ENCODE measurements at places on chromosomes 11 and 22.
A peak's percentile ranks its signal among the peaks of the same experiment; 100 is the strongest.

DNA sequence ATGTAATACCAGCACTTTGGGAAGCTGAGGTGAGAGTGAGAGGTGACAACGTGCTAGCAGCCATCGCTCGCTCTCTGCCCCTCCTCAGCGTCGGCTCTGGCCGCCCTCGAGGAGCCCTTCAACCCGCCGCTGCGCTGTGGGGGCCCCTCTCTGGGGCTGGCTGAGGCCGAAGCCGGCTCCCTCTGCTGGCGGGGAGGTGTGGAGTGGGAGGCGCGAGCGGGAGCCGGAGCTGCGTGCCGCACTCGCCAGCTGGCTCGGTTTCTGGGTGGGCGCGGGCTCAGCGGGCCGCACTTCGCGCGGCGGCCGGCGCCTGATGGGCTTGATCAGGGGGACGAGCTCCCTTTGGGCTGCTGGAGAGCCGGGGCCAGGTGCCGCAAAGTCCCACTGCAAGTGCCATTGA is 98.9 kb upstream of the UBASH3B start:
- DNase-seq, result no peak

- DNase-seq, result peak; percentile 39
These were observed 72.6 kb upstream of the TCF20 start for GRCh38 chr22:42343121-42343454.

DNA sequence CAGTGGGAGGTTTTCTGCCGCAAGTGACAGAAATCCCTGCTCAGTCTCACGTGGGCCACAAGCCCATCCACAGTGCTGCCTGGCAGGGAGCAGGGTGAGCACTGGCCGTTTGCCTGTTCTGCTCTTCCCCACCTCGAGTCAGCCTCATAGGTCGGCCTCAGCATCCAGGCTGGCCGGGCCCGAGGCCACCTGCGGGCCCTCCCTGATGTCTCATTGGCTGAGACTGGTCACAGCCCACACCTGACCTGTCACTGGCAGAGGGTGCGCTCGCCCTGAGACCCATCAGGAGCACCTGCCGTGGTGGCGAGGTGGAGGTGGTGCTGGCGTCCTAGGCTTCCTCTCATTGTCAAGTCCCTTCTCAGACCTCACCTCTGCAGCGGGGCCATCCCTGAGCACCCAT is 72.1 kb downstream of the ELFN2 start:
- DNase-seq, result no peak

- peak; percentile 21 for DNase-seq
These were observed 47.9 kb downstream of the ZNF280B start for GRCh38 chr22:22460635-22461034.

DNA sequence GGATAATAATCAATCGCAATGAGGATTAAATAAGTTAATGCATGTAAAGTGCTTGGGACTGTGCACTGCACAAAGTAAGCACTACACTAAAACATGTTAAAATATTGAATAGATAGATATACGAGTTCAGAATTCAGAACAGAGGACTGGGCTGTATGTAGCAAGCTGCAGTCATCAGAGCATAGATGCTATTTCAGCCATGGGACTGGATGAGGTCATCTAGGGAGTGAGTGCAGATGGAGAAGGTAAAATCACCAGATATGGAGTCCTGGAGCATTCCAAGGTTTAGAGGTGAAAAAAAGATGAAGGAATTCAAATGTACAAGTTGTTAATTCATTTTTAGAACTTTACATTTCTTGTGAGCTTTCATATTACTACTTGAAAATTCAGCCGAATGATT is 347.5 kb upstream of the DDI1 start:
- no peak for DNase-seq

DNA sequence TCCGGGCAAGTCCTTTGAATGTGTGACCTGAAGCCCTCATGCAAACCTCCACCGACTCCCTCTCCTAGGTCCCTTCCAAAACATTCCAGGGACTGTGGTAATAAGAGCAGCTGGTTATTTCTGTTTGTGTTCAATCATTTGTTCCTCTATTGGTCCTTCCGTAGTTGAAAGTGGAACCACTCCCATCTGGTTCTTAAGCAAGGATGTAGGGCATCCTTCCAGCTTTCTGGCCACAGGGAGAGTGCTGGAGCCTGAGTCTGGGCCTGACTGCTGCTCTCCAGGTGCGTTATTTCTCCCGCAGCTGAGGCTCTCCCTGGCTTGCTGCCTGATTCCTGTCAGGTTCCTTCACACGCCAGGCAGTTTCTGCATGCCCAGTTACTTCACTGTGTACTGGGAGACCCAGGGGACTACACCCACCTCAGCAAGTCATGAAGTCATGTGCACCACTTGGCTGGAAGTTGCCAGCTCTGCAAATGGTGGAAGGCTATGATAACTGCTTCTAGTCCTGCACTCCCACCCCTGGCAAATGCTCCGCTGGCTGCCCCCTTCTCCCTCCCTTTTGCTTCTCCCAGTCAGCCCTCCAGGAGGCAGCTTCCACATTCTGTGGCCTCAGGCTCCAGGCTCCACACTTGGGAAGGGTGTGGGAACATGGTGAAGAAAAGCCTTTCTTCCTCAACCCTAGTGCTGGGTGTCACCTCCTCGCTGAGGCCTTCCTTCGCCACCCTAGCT is 4.0 kb upstream of the ALX4 start:
- no peak for DNase-seq

GRCh38 chr11:94604482-94604881 is 37.3 kb downstream of the PIWIL4 start:
- no peak for DNase-seq

GRCh38 chr11:57473285-57473841 is 13.0 kb downstream of the RTN4RL2 start:
- DNase-seq, result no peak

DNA sequence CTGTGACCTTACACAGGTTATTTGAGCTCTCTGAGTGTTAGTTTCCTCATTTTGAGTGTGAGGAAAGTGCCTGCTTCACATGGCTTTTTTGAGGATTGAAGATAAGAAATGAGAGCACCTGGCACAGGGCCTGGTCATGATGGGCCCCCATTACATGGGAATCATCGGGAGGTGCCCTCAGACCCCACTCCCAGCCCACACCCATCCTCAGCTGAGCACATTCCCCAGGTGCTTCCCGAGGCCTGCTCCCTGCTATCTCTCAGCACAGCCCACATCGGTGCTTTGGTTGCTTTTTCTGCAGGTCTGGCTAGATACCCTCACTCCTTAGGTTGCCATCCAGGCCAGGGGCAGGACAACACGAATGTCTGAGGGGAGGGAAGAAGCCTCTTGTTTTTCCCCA is 16.6 kb downstream of the DGAT2 start:
- DNase-seq, result no peak

GRCh38 chr11:95241681-95242081 is 10.7 kb upstream of the SESN3 start:
- DNase-seq, result no peak

GRCh38 chr11:47714554-47715081 is 551 bp downstream of the AGBL2 start:
- DNase-seq, result no peak

- no peak for DNase-seq
These were observed 419.4 kb downstream of the MN1 start for GRCh38 chr22:27381960-27382742.

- no peak for DNase-seq
These were observed 220.1 kb downstream of the BLID start for GRCh38 chr11:121895919-121896318.

DNA sequence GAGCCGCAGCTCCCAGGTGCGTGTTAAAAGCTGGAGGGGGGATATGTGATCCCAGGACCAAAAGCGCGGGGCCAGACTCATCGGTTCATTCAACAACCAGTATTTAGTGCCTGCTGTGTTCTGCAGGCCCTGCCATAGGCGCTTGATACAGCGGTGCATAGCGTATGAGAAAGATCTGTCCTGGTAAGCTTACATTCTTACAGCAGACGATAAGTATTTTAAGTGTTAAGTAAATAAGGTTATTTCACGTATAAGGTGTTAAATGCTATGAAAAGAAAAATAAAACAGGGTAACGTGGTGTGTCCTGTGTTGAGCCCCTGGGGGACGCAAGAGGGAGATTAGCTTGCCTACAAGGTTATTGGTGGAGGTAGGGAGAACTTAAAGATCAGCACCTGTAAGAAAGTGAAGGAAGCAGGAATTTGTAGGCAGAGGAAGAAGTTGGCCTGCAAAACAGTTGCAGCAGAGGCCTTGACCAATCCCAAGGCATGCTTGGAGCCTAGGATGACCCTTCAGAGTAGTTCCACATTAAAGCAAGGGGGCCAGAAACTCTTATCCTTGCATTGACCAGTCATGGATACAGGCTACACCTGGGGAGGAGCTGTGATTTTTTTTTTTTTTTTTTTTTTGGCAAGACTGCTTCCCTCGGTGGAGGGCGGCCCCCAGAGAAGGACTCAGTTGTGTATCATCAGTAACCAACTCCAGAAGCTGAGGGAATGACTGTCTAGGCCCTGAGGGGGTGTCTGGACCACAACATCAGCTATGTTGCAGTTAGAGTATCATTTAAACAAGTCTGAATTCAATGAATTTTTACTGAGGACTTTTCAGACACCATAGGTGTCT is 487 bp upstream of the LIPT2 start:
- no peak for DNase-seq

DNA sequence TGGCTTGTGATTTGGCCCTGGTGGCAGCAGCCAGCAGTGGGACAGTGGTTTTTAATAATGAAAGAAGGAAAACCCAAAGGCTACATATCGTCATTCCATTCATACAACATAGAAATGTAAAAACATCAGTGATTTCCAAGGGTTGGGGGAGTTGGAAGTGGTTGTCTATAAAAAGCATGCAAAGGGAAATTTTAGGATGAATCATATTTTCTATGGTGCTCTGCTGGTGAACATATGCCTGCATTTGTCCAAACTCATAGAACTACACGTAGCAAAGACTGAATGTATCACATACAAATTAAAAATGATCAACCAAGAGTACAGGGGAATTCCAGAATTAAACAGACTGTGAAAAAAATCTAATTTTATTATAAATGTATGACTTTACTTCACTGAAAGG is 11.1 kb downstream of the OR5B3 start:
- no peak for DNase-seq

GRCh38 chr11:115201111-115201792 is 303.0 kb downstream of the CADM1 start:
- no peak for DNase-seq

- DNase-seq, result no peak
These were observed 67.8 kb upstream of the ADORA2A start for GRCh38 chr22:24359452-24360120.

DNA sequence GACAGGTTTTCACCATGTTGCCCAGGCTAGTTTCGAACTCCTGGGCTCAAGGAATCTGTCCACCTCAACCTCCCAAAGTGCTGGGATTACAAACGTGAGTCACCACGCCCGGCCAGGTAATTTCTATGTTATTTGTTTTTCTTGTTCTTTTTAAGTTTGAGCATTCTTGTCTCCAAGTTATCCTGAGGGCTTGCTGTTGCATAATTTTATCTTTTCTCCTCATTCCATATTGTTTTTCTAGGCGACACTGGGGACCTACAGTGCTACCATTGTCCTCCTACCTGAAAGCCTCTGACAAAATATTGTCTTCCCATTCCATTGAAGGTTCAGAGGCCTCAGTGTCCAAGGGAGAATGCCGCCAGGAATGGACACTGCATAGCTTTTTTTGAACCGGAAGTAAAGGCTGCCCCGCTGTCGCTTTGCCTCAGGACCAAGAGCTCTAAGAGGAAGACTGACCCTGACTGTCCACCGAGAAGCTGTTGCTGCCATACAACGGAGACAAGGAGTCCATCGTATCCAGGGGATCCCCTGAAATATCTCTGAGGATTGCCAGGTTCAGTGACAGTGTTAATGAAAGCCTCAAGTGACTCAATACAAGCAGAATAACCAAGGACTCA is 9.7 kb downstream of the AP5B1 start:
- DNase-seq, result no peak

- no peak for DNase-seq
These were observed 4.6 kb upstream of the KCNJ5 start for GRCh38 chr11:128886406-128887124.

GRCh38 chr11:77407613-77408012 is 66.3 kb downstream of the PAK1 start:
- DNase-seq, result no peak

DNA sequence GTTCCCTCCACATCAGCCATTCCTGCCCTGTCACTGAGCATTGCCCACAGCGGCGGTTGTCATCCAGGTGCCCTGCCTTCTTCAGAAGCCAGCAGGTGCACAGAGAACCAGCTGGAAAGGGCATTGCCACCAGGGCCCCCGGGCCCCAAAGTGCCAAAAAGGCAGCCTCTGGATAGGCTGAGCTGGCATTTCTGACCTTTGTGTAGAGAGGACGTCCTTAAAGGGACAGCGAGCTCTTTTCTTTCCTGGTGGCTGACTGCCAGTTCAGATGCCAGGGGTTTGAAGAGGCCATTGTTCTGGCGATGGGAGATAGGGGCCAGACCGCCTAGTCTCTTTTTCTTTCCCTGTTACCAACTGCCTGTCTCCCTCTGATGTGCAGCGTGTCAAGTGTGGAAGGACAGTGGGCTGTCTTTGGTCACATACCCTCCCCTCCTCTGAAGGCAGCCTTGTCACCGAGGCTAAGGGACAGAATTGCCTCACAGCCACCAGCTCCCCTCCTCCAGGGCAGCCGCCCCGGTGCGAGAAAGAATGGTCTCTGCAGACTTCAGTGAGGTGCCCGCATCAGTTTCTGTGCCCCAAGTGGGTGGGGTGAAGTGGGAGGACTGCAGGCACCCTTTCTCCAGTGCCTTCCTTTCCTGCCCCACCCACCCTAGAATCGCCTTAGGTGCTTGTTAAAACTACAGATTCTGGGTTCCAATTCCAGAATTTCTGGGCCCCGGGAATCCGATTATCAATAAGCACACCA is 109.6 kb downstream of the SCN3B start:
- DNase-seq, result no peak

GRCh38 chr11:61957021-61957770 is 7.0 kb downstream of the BEST1 start:
- no peak for DNase-seq

DNA sequence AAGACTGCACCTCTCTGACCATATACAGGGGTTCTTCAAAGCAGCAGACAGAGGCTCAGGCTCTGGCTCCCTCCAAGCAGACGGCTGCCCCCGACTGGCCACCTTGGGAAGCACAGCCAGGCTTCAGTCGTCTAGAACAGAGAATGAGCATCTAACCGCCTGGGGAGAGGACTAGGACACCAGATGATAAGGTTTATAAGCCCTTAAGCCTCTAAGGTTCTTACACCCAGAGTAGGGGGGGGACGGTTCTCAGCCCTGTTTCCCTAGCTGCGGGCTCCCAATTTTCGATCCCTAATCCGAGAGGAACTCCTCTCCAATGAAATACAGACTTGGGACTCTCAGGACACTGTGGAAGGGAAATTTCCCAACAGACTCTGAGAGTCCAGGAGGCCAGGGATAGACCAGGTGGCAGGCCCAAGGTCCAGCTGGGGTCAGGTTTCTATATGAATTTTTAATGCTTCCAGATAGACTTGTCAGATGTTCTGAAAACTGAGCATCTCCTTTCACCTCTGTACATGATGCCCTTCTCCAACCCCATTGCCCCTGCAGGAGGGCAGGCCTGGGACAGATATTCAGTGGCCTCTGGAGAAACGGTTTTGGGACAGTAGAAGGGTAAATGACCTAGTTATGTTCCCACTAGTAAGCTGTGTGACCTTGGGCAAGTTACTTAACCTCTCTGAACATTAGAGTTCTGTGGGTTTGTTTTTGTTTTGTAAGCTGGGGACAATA is 20.2 kb downstream of the RTN4RL2 start:
- peak; percentile 59 for DNase-seq

GRCh38 chr11:7506243-7506642 is 7.6 kb upstream of the PPFIBP2 start:
- DNase-seq, result no peak
